ENCODE measurements at places on chromosomes 12 and 14.

- no peak for DNase-seq
Observed at GRCh38 chr14:89572596-89573398, 155.8 kb upstream of the FOXN3 start.

DNA sequence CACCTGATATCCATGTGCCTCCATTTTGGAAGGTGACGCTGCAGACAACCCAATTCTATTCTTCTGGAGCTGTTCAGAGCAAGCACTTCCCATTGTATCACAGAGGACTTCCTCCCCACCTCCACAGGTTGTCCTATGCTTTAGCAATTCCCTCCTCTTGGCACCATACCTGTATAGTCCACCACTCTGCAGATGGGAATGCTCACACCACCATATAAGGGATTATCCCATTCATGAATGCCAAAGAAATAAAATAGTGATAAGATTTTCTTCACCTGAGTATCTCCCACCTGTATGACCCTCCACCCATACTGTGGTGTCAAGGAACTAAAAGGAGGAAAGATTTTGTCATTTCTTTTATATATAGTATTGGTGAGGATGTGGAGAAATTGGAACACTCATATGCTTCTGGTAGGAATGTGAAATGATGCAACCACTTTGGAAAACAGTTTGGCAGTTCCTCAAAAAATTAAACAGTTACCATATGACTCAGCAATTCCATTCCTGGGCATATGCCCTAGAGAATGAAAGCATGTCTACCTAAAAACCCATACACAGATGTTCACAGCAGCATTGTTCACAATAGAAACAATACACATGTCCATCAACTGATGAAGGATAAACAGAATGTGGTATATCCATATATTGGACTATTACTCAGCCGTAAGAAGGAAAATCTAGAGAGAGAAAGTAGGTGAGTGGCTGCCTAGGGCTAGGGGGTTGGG, 75.2 kb downstream of the FIGNL2 start:
- DNase-seq, result no peak

DNA sequence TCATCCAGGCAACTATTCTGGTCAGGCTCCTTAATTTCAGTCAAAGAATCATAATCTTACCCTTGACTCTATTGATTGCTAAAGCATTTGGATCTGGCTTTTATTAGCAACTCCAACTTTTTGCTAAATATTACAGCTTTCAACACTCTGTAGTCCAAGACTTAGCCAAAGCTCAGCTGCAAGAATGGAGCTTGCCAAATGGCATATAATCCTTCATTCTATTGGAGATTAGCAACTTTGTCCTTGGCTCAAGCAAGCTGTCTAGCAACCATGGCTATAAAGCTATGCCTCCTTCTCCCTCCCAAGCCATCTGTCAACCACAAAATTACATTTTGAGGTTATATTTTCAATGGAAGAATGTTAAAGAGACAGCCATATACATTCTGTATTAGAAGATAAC, 23.1 kb upstream of the NID2 start:
- no peak for DNase-seq

GRCh38 chr14:31127690-31128089, 79.9 kb downstream of the HECTD1 start:
- no peak for DNase-seq

GRCh38 chr12:19647806-19648556, 208.7 kb downstream of the AEBP2 start:
- no peak for DNase-seq

- no peak for DNase-seq
Observed at GRCh38 chr12:74770552-74770951, 232.9 kb downstream of the ATXN7L3B start.

DNA sequence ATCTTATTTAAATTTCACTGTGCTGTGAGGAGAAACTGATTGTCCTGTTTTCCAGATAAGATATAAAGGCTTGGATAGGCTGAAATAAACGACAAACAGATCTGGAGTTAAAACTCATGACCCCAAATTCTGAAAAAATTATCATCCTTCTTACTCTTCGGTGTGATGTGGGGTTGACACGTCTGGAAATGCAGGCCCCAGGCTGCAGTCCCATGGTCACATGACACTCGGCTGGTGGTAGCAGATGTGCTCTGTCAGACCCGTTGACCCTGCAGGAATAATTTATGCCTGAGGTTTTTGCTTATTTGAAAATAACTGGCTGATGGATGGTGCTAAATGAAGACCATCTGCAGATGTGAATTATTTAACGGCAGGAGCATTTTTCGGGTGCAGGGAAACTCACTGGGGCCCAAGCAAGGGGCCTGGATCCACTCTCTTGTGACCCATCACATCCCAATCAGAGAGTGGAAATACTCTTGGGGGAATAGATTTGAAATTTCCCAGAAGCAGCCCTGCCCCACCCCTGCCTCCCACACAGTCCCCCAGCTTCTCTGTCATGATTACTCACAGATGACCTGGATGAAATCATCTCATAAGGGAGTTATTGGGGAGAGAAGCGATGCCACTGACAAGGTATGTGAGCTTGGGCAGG, 47.7 kb upstream of the CMKLR1 start:
- no peak for DNase-seq

GRCh38 chr12:91413581-91414546, 231.2 kb upstream of the DCN start:
- no peak for DNase-seq

- DNase-seq, result no peak
Observed at GRCh38 chr12:43880547-43880946, 44.7 kb downstream of the TMEM117 start.

DNA sequence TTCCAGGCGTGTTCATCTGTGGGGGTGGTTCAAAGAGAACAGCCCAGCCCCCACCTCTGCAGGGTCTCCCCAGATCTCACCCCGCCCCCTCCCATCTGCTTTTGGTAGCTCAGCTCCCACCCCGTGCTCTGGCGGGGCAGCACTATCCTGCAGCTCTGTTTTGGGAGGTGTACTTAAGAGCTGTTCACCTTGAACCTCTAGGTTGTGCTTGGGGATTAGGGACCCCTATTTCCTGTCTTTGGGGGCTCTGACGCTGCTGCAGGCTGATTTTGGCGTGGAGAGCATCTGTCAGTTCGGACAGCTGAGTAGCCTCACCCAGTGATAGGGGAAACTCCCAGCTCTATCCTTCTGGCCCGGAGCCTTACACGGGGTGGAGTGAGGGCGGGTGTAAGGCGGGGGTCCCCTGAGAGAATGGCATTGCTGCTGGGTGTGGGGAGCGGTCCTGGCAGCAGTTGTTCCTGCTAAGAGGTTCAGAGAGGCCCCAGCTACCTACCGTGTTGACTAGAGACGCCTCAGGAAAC, 765 bp downstream of the TMEM120B start:
- no peak for DNase-seq

- no peak for DNase-seq
Observed at GRCh38 chr12:58395056-58395455, 453.7 kb downstream of the ATP23 start.

- DNase-seq, result no peak
Observed at GRCh38 chr14:98599082-98599481, 672.9 kb downstream of the BCL11B start.

GRCh38 chr14:46322076-46322475, 329.5 kb downstream of the RPL10L start:
- DNase-seq, result no peak

DNA sequence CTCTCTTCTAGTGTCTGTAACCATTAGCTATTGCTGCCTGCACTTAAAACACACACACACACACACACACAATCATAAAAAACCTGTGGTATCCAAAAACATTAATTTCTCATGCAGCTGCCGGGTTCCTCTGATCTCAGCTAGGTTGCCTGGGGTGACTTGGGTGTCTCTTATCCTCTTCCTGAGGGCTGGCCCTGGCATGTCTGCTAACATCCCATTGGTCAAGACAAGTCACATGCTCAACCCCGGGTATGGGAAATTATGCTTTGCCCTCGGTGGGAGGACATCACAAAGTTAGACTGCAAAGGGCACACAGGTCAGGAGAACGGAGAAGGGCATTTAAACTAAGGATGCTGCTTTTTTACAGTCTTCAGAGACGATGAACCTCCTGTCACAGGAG, 55.7 kb downstream of the TRPV4 start:
- DNase-seq, result peak; percentile 73

- DNase-seq, result no peak
Observed at GRCh38 chr12:56220611-56221231, 1.0 kb downstream of the RNF41 start.

GRCh38 chr14:46782281-46782680, 130.7 kb upstream of the RPL10L start:
- no peak for DNase-seq

DNA sequence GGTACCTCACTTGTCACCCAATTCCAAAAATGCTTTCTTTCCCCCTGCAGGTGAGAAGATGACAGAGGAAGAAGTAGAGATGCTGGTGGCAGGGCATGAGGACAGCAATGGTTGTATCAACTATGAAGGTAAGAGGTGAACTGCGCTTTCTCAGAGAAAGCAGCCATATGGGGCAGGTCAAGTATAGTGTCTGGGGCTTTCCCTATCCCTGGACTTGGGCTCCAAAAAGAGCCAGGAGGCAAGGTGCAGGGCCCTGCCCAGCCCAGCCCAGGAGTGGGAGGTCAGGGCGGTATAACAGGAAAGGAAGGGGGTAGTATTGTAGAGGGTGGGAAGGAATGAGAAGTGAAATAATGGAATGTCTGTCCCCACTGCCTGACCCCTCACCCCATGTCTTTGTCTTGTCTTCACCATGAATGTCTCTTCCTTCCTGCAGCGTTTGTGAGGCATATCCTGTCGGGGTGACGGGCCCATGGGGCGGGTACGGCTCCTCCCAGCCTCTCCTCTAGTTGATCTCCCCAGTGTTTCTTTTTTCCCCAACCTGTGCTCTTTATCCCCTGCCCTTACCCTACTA, 2.1 kb downstream of the MYL6 start:
- no peak for DNase-seq

GRCh38 chr14:31243860-31244259, 36.3 kb upstream of the HECTD1 start:
- DNase-seq, result no peak

DNA sequence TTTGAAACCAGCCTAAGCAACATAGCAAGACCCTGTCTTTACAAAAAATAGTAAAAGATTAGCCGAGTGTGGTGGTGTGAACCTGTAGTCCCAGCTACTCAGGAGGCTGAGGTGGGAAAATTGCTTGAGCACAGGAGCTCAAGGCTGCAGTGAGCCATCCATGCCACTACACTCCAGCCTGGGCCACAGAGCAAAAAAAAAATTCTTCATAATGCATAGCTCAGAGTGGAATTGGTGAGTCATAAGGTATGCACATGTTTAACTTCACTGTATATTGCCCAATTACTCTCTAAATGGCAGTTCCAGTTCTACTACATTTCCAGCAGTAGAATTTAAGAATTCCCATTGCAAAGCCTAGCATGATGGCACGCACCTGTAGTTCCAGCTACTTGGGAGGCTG, 26.8 kb upstream of the CLIP1 start:
- DNase-seq, result no peak

- DNase-seq, result peak; percentile 41
Observed at GRCh38 chr14:68987653-68988036, 8.5 kb upstream of the ACTN1 start.

- peak; percentile 51 for DNase-seq
Observed at GRCh38 chr14:67583711-67584644, 16.1 kb downstream of the PIGH start.

- DNase-seq, result no peak
Observed at GRCh38 chr14:72524295-72524629, 369.6 kb downstream of the DPF3 start.

- no peak for DNase-seq
Observed at GRCh38 chr12:115135800-115136211, 451.8 kb upstream of the TBX3 start.

- DNase-seq, result peak; percentile 92
Observed at GRCh38 chr14:50532502-50533240, at the start of gene MAP4K5. Gene MAP4K5 (minus strand): TSS chr14:50532569. CDS start chr14:50532049, 520 bp downstream.

DNA sequence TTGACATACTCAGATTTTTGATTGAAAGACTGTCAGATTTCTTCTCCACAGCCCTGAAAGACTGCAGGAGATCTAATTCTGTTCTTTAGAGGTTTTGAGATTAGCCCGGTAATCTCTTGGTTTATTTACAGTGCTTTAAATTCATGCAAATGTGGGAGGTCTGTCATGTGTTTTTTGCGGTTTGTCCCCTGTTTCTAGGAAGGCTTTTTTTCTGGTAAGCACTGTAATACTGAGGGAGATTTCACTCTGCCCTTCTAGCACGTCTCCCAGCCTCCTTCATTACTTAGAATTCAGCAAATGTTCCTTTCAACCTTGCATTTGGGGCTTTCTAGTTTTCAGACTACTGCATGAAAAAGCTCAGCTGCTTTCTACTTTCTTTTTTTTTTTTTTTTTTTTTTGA, 31.1 kb downstream of the GPHN start:
- no peak for DNase-seq

- no peak for DNase-seq
Observed at GRCh38 chr12:116213885-116214527, 63.5 kb downstream of the MED13L start.

- DNase-seq, result no peak
Observed at GRCh38 chr12:112714166-112714710, 77.3 kb upstream of the RPH3A start.

DNA sequence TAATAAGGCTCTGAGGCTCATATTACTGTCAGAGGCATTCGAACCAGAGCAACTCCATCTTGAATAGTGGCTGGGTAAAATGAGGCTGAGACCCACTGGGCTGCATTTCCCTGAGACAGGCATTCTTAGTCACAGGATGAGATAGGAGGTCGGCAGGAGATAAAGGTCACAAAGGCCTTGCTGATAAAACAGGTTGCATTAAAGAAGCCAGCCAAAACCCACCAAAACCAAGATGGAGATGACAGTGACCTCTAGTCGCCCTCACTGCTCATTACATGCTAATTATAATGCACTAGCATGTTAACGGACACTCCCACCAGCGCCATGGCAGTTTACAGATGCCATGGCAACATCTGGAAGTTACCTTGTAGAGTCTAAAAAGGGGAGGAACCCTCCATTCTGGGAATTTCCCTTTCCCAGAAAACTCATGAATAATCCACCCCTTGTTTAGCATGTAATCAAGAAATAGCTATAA, 18.1 kb upstream of the PRICKLE1 start:
- no peak for DNase-seq

DNA sequence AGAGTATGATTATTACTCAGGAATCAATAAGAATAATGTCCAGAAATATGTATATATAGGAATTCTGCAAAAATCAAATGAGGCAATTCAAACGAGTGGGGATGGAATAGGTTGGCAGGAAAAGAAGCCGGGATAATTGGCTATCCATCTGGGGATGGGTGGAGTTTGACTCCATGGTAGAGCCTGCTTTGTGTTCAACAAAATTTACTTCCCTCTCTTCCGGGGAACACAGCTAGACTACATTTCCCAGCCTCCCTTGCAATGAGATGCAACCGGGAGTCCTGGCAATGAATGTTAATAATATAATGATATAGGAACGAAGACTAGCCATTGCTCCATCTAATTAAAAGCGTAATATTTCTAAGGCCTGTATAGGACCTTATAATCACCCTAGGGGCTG, 146.6 kb downstream of the EFCAB11 start:
- no peak for DNase-seq

- no peak for DNase-seq
Observed at GRCh38 chr12:68439368-68440045, 107.3 kb upstream of the MDM1 start.

- no peak for DNase-seq
Observed at GRCh38 chr12:69003991-69004390, 71.0 kb upstream of the CPM start.
